H54 (cell line): ENCODE measurements at places on chromosomes 1 and 21.

- peak; percentile 50 for DNase-seq
These were observed 720 bp upstream of the TMCC2 start for GRCh38 chr1:205226868-205227583.

DNA sequence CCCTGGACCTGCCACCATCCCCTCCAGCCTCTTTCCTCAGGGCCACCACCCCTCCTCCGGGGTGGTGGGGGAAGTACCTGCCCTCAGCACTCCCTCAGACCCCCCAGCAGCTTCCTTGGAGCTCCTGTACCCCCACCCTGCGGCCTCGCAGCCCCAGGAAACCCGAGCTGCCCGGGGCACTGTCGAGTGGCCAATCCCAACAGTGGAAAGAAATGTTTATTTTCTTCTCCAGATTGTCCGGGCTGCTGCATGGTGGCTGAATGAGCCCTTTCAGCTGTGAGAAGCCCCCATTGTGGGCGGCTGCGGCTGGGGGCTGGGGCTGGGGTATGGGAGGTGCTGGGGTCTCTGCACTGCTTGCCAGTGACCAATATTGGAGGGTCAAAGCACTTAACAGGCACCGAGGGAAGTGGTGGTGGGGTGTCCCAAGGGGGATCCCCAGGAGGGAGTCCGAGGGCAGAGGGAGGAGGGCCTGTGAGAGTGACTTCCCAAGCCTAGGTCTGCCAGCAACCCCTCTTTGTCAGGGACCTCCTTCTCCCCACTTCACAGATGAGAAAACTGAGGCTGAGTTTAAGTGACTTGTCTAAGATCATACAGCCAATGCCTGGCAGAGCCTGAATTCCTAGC lies 25.2 kb downstream of the RUNX3 start:
- no peak for DNase-seq

DNA sequence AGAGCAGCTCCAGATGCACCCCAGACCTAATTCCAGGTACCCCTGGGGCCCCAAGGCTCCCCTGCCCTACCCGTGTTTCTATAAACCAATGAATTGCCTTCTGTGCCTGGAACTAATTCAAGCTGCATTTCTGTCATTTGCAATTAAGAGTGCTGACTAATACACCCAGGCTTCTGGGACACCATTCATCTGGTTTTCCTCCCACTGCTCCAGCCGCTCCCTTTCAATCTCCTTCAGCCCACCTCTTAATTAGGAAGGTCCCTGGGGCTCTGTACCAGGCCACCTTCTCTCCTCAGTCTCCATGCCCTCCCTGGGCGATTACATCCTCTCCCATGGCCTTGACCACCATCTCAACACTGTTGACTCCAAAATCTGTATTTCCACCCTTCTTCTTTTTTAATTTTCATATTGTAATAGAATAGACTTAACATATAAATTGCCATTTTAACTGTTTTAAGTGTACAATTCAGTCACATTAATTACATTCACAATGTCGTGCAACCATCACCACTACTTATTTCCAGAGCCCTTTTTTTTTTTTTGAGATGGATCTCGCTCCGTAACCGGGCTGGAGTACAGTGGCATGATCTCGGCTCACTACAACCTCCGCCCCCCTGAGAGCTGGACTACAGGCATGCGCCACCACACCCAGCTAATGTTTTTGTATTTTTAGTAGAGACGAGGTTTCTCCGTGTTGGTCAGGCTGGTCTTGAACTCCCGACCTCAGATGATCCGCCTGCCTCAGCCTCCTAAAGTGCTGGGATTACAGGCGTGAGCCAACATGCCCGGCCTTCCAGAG lies 9.2 kb upstream of the GJB3 start:
- no peak for DNase-seq

DNA sequence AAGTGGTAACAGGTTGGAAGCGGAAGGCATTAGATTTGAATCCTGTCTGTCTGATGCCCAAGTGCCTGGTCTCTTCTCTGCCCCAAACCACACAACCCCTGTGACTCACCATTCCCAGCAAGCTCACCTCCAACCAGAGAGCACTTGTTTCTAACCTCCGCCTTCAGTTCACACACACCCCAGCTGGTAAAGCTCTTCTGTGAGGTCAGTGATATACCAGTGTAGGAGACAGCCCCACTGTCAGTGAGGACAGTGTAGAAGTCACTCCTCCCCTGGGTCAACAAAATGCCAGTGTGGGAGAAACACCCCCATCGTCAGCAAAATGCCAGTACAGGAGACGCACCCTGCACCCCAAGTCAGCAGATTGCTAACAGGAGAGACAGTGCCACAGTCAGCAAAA lies 2.6 kb downstream of the RIMS3 start:
- peak; percentile 93 for DNase-seq

GRCh38 chr1:202553560-202554038 lies 156.7 kb downstream of the SYT2 start:
- DNase-seq: no peak

- DNase-seq: no peak
These were observed 102.8 kb downstream of the KCTD3 start for GRCh38 chr1:215669806-215670491.

GRCh38 chr1:203443296-203443695 lies 32.3 kb upstream of the PRELP start:
- no peak for DNase-seq

GRCh38 chr21:35159881-35160280 lies 110.8 kb upstream of the RUNX1 start:
- peak; percentile 10 for DNase-seq

DNA sequence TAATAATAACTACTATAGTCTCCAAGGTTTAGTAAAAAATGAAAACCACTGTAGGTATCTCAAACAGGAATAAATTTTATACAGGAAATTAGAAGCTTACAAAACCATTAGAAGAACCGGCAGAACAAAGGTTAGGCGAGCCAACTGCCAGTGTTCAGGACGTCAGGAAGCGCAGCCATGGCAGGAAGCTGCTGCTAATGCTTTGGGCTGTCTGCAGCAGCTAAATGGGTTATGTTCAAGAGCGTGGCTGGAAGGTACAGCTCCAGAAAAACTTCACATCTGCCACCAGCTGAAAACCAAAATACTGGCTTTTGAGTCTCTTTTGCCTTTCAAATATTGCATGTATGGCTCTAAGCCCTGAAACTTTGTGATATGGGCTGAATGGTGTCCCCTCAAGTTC lies 35.7 kb upstream of the MYSM1 start:
- DNase-seq: no peak

- DNase-seq: no peak
These were observed 1.4 kb downstream of the TRIM17 start for GRCh38 chr1:228415221-228415620.

DNA sequence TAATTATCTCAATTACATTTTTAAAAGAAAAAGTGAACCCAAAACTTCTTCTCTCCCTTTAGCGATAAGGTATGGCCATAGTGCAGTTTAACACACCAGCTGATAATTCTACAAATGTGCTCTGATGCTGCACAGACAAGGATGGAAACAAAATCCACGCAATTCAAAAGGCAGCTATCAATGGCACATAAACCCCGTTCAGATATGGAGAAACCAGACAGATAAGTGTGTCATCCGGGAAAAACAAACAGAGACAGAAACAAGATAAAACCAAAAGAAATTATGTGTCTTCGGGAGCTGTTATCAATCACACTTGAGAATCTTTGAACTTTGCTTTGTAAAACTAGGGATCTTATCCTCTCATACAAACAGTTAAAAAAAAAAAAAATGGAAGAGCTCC lies 73.6 kb downstream of the SIPA1L2 start:
- no peak for DNase-seq

DNA sequence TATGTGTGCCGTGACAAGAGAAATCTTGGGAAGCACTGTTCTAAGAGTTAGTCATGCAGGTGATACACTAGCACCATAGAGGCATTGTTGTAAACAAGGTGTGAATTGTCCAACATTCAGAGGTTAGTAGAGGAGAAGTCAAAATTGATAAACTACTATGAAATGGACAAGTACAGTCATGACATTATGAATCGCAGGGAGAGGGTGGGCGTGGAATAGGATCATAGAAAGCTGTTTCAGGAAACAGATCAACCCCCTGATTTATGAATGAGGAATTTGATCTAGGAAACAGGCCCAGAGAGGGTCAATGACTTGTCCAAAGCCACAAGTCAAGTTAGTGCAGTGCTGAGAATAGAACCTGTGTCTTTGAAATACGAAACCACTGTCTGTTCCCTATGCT lies 58.5 kb upstream of the LAX1 start:
- DNase-seq: no peak

DNA sequence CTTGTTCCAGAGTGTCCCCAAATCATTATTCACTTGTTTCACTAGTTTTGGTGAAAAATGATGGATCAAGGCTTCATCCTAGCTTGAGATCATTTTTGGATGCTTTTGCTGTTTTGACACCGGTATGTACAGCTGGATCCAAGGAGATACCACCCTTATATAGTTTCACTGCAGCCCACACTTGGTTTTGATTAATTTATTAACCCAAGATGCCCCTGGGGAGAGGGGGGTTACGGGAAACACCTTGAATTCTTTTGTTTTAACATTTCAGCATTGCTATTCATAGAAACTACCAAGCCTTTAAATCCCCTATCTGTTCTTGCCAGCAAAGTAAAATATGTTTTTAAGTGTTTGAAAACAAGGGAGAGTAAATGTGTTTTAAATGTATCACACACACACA lies 457.7 kb upstream of the RUNX1 start:
- DNase-seq: no peak

DNA sequence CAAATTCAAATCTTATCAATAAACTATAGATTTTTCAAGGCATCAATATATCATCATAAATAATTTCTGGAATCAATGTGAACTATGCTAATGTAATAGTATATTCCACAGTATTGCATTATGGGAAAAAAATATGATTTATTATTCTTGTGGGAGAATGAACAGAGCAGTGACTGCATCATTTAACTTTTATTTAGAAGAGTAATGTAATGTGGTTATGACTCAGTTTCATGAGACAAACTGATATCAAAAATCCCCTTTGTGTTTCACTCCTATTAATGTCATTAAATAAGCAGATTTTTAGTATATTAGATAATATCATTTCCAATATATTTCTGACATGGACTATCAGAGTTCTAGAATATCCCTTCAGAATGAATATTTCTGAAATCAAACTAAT lies 187.6 kb downstream of the LRRC40 start:
- DNase-seq: no peak

GRCh38 chr1:9782897-9783296 lies 40.9 kb downstream of the CLSTN1 start:
- DNase-seq: no peak

DNA sequence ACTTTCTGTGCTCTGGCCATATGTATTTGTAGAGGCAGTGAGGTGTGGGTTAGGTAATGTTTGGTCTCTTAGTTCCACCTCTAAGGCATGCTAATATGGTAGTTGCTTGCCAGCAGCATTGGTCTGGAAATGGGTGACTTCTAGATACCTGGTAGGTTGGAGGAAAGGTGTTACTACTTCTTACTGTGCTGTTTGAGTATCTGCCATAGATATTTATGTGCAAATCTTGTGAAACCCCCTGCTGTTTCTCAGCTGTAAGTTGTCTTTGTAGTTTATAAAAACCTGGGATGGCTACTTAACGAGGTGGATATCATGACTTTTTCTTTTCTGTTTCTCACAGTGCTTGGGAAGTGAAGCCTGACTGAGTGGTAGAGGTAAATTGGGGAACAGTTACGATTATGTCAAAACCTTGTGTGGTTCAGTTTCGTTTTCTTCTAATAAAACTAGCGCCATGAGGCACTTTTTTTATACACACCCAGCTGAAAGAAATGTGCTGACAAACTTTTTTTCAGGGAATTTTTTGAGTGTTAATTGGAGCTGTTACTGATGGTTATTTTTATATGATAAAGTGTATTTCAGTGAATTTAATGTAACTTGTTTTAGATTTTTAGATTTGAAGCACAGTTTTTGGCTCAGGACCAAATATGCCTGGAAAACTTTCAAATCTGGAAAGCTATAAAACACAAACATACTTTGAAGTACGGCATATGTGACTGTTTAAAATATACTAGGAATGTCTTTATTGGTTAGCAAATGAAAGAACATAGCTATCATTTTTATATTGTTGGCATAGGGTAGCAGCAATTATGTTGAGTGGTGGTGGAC lies 42.1 kb downstream of the CAMSAP2 start:
- no peak for DNase-seq

GRCh38 chr1:35463232-35463631 lies 94.0 kb downstream of the KIAA0319L start:
- DNase-seq: no peak

DNA sequence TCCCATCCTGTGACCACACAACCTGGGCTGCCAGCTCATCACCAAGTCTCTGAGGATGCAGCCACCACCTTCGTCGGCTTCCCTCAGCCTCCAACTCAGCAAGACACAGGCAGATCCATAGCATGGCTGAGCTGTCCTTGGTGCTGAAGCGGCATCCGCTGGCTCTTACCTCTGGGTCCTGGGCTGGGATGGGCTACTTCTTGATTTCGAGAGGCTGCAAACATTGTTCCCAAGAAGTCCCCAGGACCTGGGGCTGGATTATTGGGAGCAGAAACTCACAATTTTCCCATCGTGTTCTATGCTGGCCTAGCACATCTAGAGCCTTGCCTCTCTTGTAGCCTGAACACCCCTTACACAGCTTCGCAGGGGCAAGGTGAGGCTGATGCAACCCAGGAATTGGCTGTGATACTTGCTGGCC lies 24.9 kb upstream of the C1QA start:
- peak; percentile 33 for DNase-seq
